CD4-positive, alpha-beta T cell treated with Interleukin-6 at 100 ng/mL for 8 hours (primary cell): ENCODE measurements at places on chromosomes 3 and 15.
A peak's percentile ranks its signal among the peaks of the same experiment; 100 is the strongest.

DNA sequence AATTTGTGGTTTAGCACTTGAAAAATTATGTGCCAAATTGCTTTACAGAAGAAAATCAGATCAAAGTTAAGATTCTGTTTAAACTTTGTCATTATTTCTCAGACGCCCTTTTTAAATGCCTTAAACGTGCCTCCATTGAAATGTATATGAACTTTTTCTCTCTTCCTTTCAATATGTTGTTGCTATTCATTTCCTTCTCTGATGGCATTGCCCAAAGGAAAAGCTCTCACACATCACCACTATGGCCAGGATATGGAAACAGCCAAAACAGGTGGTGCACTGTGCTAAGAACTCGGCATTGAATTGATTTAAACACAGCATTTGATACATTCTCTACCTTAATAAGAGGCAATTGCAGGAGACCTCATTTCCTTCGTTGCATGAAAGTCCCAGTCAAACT, 35.7 kb upstream of the NR2F2 start:
- no peak for DNase-seq

GRCh38 chr3:28012830-28013229, 228.6 kb upstream of the CMC1 start:
- no peak for DNase-seq

GRCh38 chr15:47412136-47412535, 305.2 kb upstream of the SEMA6D start:
- no peak for DNase-seq

DNA sequence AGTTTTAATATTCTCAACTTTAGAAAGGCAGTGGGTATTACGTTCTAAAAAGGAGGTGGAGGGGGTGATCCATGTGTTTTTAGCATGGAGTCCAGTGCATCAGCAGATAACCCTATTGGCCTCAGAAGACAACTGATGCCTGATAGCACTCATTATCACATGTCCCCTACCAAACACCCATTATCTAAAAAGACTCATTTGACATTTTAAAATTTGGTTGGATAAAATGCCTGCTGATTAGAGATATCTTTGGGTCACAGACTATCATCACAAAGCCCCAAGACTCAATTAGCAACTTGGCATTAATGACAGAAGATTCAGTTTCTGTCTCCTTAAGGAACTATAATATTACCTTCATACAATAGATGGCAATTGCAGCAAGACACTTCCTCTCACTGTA, 589.3 kb downstream of the RBMS3 start:
- no peak for DNase-seq

- peak; percentile 75 for DNase-seq
These were observed at the start of gene ALCAM for GRCh38 chr3:105366326-105367062. TSS of gene ALCAM (plus strand) at chr3:105366909.

GRCh38 chr15:80031841-80032240, 27.6 kb upstream of the ZFAND6 start:
- peak; percentile 6 for DNase-seq

- DNase-seq = no peak
These were observed 56.1 kb downstream of the PCSK6 start for GRCh38 chr15:101433396-101433795.

DNA sequence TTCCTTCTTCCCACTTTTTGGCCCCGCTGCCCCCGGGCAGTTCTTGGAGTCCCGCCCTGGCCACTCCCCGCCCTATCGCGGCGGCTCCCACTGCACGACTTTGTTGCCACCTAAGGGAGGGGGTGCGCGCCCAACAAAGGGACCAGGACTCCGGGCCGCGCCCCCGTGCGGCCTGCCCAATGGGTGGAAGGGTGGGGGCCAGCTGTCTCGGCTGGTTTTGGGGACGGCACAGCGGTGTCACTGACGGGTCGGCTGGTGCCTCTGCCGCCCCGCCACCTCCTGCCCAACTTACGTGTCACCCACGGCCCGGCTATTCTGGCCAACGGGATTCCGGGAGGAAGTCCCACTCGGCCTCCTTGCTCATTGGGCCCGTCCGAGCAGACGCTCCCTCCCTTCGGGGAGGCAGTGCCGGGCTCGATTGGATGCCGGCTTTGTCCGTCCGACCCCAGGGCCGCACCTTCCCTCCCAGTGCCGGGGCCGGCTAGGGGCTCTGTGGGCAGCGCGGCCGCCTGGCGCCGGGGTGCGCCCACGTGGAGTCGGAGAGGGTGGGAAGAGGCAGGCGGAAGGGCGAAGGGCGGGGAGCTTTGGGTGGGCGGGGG, at the start of gene GOLIM4:
GOLIM4 (minus strand) TSS at position 314 of the 599 bp plus-strand sequence. CDS start 639 bp downstream, outside the sequence.
- DNase-seq = peak; percentile 26

- DNase-seq = no peak
These were observed 48.7 kb upstream of the SKOR1 start for GRCh38 chr15:67776600-67776999.

DNA sequence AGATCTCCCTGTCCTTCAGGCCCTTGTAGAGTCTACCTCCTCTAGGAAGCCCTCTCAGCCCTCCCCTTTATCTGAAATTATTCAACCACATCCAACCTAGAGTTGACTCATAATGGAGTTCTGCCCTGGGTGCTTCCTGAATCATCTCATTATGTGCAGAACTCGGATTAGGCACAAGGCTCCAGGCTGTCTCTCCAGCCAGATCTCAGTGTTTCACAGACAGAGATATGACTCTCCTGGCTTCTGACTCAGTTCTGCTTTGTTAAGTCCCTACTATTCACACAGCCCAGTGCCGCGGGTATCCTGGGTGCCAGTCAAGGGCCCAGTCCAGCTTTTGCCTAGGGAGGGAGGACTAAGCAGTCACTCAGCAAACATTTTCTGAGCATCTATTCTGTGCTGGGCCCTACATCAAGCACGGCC, 9.3 kb downstream of the STRA6 start:
- DNase-seq = no peak

GRCh38 chr3:150703756-150704344, at the start of gene ERICH6:
TSS of gene ERICH6 (minus strand) at chr3:150703920. CDS start at chr3:150703898, 22 bp downstream.
- peak; percentile 62 for DNase-seq

DNA sequence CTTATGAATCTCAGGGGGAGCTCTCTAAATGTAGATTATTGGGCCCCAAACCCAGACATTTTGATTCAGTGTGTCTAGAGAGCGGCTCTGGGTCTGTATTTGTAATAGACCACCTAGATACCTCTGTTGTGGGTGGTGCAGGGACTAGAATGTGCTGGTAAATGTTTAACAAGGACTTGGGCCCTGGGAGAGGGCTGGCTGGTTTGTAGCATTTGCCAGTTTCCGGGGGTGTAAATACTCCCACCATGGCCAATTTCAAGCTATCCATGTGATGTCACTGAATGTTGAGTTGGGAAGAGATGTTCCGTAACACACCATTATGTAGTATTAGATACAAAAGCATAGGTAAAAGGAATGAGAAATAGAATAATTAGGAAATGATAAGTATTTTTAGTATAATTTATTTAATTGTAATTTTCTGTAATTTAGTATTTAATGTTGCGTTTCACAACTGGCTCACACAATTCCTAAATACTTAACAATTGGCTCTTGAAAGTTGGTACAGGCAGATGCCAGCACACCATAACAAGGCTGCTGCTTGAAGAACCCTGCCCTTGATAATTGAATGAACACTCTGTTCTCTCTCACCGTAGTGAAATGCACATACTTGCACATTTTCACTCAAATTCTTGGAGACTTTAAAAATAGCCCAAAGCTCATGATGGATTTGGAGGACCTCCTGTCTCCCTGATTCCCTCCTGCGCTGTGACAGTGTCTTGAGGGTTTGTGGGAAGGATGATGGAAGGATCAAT, 359.2 kb upstream of the PROK2 start:
- no peak for DNase-seq

DNA sequence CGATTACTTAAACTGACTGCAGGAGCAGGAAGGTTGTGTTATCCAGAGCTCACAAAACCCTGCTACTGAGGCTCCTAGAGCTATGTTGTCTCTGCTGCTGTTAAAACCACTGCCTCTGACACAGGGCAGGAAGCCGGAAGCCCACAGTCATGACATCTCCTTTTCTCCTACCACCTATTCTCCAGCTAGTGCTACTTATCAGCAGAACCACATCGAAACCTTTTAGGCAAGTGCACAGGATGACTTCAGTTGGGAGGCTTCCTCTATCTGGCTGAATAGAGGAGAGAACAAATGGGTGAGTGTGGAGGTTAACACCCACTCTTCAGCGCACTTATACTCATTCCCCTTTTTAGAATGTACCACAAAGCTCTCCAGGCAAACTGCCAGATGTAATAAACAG, 638.0 kb downstream of the OTOL1 start:
- no peak for DNase-seq

DNA sequence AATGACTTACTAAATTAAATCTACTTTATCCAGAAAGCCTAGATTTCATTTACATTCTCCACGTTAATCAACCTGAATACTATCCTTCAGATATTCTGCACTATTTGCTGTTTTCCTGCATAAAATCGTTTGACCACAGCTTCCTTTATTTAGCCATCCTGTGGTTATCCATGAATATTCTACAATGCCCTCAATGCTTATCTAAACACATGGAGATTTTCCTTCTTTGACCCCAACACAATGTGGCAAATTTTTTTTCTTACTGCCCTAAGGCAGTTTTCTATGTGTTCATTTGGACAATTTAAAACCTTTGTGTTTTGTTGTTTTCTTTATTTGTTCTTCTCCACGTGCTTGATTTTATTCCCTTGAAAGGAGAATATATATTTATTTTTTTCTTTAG, 495.5 kb upstream of the ROBO1 start:
- DNase-seq = no peak

- DNase-seq = no peak
These were observed 18.7 kb downstream of the CTSH start for GRCh38 chr15:78925956-78926743.

DNA sequence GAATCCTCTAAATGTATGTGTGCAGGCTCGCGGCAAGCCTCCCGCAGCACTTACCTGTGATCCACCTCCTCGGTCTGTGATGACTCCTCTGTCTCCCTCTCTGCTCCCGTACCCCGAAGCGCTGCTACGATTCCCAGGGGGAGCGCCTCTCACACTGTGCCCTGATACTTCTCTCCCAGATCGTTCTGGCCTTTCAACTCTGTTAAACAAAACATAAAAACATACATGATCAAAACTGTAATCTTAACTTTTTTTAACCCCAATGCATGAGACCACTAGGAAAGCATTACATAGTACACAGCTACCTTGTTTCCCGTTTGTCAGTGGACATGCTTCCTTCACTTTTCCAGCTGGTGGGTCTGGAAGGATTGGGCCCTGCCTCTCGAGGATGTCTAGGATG, 46.6 kb downstream of the SLTM start:
- no peak for DNase-seq

DNA sequence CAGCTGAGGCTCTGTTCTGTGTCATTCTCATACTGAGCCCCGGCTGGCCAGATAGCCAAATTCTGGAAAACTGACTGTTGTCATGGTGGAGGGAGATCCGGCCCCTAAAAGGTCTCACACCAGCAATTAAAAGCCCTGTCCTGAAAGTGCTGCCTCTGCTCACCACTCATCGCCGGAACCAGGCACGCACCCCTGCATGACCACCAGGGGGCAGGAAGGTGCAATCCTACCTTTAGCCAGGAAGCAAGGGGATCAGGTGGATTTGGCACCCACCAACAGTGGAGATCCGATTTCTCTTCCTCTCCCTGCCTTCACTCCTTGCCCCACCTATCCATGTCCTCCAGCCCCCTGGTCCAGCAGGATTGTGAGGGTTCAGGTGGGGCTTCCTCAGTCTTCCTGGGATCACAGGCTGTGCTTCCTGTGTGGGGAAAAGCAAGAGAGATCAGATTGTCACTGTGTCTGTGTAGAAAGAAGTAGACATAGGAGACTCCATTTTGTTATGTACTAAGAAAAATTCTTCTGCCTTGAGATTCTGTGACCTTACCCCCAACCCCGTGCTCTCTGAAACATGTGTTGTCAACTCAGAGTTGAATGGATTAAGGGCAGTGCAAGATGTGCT, 16.1 kb upstream of the CACNA2D2 start:
- peak; percentile 67 for DNase-seq

- no peak for DNase-seq
These were observed 19.8 kb downstream of the EPHB3 start for GRCh38 chr3:184581331-184581855.

DNA sequence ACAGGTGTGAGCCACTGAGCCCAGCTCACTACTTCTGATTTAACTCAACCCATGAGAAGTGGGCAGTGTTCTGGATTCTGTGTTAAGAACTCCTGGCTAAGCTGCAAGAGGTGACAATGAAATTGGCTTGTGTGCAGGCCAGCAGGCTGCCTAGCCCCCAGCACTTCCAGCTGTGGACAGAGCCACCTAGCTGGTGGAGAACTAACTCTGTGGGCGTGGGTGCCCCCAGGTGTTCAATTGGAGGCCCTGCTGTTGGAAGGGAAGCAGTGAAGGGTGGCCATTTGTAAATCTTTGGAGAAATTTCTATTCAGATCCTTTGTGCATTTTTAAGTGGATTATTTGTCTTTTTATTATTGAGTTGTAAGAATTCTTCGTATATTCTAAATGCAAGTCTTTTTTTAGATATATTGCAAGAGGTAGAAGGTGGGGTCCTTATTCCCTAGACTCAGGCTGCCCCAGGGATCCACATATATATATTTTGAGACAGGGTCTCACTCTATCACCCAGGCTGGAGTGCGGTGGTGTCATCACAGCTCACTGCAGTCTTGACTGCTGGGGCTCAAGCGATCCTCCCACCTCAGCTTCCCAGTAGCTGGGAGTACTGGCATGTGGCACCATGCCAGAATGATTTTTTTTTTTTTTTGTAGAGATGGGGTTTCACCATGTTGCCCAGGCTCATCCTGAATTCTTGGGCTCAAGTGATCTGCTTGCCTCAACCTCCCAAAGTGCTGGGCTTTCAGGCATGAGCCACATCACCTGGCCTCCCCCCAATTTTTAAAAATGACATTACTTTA, 7.2 kb upstream of the SCAMP5 start:
- no peak for DNase-seq

- no peak for DNase-seq
These were observed 173.2 kb downstream of the TPRG1 start for GRCh38 chr3:189344996-189345395.

DNA sequence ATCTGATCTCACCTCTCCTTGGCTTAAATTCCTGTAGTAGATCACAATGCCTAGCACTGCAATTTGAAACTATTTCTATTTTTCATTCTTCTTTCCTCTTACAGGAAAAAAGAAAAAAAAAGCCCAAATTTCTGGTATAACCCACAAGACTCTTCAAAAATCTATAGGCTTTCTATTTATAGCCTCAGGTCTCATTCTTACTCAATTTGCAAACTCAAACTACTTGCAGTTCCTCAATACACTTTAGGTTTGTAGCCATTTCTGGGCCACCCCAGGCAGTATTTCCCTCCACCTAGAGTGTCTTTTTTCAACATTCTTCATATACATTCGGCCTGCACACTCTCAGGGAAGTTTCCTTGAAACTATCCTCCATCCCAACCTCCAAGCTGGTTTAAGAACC, 169.0 kb downstream of the TBC1D5 start:
- DNase-seq = no peak

- DNase-seq = no peak
These were observed 12.1 kb upstream of the CNBP start for GRCh38 chr3:129195731-129196256.

DNA sequence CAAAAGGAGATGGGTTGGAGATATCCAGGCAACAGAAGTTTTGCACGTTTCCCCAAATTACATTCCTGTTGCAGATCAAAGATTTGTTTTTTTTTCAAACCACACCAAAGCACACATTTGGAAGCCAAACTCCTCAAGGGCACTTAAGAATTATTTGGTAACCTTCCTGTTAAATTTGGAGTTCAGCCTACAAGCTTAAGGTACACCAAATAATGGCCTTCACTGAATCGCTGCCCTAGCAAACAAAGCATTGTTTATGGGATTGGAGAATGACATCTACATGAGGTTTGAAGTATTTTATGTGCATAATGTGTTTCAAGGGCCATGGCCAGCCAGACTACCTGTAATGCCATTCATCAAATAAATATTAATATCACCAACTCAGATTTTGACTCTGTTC, 357.9 kb downstream of the RORA start:
- DNase-seq = no peak
